Upper lobe of left lung (tissue), 6 donors: ENCODE measurements at places on chromosomes 3 and 15. TPM values are rescaled to one million over a fixed set of nuclear protein-coding genes. Genes with fewer than 3 reads are reported as not detected.

The TLR9 gene
- not detected for total RNA-seq

DNA sequence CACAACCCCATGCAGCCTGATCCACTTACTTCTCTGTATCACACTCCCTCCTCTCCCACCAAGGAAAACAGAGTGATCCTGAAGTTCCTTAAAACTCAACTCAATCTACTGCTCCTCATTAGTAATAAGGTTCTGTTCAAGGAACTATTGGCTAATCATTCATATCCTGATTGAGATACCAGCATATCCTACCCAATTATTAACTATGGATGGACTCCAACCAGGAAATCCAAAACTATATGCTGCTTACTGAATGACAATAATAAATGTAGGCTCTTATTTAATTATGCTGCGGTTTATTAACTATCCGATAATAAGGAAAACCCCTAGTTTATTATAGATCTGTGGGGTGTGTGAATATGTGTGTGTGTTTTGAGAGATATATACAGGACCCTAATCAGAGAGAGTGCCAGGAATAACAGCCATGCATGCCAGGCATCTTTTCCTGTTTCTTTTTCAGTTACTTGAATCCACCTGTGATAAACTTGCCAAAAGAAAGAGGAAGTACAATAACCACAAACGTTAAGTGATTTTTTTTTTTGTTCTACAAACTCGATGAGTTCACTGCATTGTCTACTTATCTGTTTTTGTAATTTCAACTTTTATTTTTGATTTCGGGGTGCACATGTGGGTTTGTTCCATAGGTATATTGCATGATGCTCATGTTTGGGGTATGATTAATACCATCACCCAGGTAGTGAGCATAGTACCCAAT lies 1031.7 kb upstream of the CFAP20DC start:
- no peaks in the 10 kb centered on the region for H3K36me3 ChIP-seq
- no peak overlapping the region for H3K4me3 ChIP-seq
- DNase-seq: no peak
- H3K27ac ChIP-seq: no peak overlapping the region

DNA sequence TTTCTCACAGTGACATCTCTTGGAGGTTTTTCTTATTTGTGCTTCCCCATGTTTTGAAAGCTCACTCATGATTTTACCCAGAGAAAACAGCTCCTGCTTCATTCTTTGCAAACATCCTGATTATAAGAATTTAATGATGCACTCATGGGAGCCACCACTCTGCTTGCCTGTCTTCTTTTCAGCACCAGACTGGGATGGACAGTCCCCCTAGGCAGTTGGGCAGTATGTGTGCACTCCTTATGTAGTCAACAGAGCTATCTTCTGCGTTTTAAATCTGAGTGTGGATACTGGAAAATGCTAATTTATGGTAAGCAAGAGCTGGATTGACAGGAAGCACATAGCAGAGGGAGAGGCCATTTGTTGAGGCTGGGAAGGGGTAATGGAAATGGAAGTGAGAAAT lies 276.1 kb downstream of the AGBL1 start:
- no peak overlapping the region for H3K27ac ChIP-seq
- no peaks in the 10 kb centered on the region for H3K4me1 ChIP-seq
- H3K4me3 ChIP-seq: no peak overlapping the region
- no peaks in the 10 kb centered on the region for H3K36me3 ChIP-seq
- H3K27me3 ChIP-seq: no peaks in the 10 kb centered on the region

DNA sequence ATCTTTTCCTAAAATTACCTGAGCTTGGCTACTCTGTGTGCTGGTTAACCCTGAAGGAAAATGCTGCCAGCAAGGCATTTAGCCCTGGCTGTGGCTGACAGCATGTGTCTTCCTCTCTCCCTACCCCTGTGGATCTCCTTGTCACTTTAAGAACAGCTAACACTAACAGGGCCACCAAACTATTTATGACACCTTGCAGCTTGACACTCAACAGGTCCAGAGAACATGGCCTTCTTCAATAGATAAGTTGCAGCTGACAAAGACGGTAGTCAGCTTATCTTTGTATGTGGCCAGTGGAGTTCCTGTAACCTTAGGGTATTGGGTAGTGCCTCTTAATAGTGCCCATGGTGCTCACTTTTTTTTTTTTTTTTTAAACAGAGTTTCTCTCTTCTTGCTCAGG lies 32.0 kb upstream of the COPB2 start:
- no peak overlapping the region for H3K4me3 ChIP-seq
- H3K36me3 ChIP-seq: no peaks in the 10 kb centered on the region
- H3K27me3 ChIP-seq: no peaks in the 10 kb centered on the region

DNA sequence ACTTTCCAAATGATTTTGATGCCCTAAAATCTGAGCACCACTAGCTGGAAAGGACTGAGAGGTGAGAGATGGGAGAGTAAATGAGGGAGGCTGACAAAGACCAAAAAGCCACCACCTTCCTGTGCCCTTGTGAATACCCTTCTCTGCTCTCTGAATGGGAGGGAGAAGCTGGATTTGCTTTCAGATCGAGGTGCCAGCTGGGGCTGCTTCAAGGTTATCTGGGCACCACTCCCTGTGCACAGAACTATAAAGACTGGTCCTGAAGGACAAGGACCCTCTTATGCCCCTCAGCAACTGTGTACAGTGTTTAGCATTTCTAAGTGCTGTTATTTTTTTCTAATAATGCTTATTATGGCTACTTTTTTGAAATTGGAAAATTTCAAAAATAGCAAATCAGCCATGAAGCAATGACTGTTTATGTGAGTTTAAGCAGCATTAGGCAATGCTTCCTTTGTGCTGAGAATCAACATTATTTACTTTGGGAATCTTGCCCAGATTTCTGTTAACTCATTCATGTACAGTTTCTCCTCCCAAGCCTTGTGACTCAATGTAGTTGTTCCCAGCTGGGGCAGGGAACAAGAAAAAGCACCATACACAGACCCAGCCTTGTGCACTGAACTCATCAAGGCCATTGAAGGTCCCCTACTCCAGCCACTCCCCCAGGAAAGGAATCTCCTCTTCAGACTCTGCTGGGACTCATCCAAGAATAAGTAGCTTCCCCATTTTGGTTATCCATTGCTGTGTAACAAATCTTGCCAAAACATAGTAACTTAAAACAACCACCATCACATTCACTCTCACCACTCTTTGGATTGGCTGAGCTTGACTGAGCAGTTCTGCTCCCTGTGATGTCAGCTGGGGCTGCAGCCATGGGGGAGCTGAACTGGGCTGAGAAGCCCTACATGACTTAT lies 37.3 kb upstream of the CDV3 start:
- H3K36me3 ChIP-seq: no peaks in the 10 kb centered on the region
- peaks cover 14% of the 10 kb centered on the region for H3K4me1 ChIP-seq
- DNase-seq: no peak
- H3K4me3 ChIP-seq: no peak overlapping the region

DNA sequence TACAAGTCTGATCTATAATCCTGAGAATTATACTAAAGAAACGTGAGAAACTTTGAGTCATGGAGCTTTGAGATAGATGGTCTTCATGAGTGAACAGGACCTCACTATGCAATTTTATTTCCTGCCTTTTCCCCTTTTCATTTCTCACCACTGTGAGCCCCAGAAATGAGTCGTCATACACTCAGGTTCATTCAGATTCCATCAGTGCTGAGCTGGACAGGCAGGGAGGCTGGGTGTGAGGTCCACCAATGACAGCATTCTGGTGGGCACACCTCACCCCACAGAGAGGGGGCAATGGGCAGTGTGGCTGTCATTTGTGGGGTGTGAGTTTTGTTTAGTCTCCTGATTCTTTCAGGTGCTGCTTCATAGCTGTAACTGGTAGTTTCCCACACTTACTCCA lies 16.9 kb downstream of the TIGIT start:
- H3K27ac ChIP-seq: no peak overlapping the region
- no peak for DNase-seq
- H3K36me3 ChIP-seq: no peaks in the 10 kb centered on the region
- H3K4me1 ChIP-seq: no peaks in the 10 kb centered on the region

DNA sequence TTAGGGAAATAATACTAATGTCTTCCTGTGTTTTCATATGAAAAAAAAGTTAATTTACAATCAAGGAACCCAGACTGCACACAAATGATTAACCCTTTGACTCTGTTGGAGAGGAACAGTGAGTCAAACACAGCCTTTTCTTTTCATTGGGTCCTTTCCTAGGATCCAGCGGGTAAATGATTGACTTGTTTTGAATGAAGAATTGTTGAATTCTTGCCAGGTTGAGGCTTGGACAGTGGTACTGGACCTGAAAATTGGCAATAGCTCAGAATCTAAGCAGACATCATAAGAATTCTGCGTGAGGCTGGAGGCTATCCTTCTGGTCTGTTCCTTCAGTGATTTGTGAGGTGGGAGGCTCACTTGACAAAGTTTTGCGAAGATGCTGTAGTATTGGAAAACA lies 143.0 kb downstream of the RYR3 start:
- H3K36me3 ChIP-seq: no peaks in the 10 kb centered on the region
- H3K4me3 ChIP-seq: no peak overlapping the region
- DNase-seq: no peak
- no peak overlapping the region for H3K27ac ChIP-seq
- H3K4me1 ChIP-seq: no peaks in the 10 kb centered on the region
- H3K27me3 ChIP-seq: no peaks in the 10 kb centered on the region

GRCh38 chr15:40930430-40931299 lies 1.5 kb downstream of the DLL4 start:
- no peaks in the 10 kb centered on the region for H3K36me3 ChIP-seq
- peaks cover 51% of the 10 kb centered on the region for H3K27me3 ChIP-seq
- H3K4me1 ChIP-seq: peaks cover 83% of the 10 kb centered on the region
- peak overlapping the region; percentile 86 for H3K27ac ChIP-seq

DNA sequence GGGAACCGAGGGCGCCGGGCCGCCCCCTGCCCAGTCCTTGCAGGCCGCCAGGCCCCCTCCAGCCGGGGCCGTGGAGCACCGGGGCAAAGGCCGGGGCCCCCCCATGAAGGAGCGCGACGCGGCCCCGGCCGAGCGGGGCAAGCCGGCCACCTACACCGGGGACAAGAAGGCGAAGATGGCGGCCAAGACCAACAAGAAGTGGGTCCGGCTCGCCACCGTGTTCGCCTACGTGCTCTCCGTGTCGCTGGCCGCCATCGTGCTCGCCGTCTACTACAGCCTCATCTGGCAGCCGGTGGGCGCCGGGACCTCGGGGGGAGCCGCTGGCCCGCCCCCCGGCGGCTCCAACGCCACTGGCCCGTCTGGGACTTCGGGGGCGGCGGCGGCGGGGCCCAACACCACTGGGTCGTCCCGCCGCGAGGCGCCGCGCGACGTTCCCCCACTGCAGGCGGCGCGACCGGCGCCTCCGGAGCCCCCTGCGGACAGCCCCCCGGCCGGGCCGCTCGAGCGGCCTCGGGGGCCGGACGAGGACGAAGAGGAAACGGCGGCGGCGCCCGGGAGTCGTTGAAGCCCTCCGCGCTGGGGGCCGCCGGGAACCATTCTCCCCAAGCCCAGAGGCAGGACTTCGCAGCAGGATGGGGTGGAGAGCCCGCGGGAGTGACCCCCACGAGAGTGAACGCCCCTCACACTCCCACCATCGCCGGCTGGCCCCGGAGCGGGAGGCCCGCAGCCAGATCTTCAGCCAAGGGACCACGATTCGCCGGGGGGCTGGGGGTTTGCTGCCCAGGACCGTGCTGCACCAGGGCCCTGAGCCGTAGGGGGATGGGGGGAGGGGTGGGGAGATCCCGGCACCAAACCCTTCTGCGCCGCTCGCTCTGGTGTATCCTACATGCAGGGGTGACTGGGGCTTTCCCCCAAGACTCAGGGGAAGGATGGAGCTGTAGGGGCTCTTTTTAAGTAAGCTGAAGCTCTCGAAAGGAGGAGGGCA lies 753 bp downstream of the INAFM2 start:
- peaks cover 36% of the 10 kb centered on the region for H3K4me1 ChIP-seq
- no peaks in the 10 kb centered on the region for H3K27me3 ChIP-seq
- peak; percentile 89 for DNase-seq
- no peaks in the 10 kb centered on the region for H3K36me3 ChIP-seq
- peak overlapping the region; percentile 80 for H3K27ac ChIP-seq
- H3K4me3 ChIP-seq: peak overlapping the region; percentile 77

- H3K4me1 ChIP-seq: no peaks in the 10 kb centered on the region
- no peak for DNase-seq
These were observed 12.1 kb upstream of the CX3CR1 start for GRCh38 chr3:39291903-39292329.

GRCh38 chr3:156888576-156888975 lies 62.4 kb downstream of the LEKR1 start:
- DNase-seq: no peak
- H3K27me3 ChIP-seq: no peaks in the 10 kb centered on the region
- H3K27ac ChIP-seq: no peak overlapping the region
- no peaks in the 10 kb centered on the region for H3K4me1 ChIP-seq
- H3K36me3 ChIP-seq: no peaks in the 10 kb centered on the region

DNA sequence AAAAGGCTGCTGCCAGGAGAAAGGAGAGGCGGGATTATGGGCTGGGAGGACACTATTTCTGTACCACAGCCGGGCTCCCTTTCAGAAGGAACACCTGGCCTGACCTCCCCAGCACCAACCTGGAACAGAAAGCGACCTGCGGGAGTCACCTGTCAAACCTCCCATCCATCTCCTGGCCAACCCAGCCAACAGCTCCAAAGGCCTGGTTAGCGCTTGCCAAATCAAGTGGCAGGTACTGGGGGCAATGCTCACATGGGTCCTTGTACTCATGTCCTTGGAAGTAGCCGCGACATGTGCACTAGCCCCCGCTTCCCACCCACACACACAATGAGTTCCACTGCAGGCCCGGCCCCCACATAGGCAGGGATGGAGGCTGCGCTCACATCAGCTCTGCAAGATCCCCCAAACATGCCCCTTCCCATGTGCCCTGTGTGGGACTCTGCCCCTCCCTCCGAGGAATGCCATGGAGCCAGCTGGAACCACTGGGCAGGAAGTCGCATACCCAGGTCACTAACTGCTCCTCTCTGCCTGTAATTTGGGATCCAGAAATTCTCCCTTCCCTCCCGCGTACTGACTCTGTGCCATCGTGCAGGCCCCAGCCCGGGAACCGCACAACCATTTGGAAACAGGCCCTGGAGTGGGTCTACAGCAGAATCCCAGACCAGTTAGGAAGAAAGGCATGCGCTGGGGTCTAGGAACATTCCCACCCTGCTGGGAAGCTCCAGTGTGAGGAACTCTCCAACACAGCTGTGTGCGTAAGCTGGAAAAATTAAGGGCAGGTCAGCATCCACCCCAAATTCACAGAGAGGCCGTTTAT lies 98.9 kb downstream of the LRIG1 start:
- H3K27me3 ChIP-seq: no peaks in the 10 kb centered on the region
- H3K27ac ChIP-seq: no peak overlapping the region
- no peak for DNase-seq
- peaks cover 13% of the 10 kb centered on the region for H3K4me1 ChIP-seq
- peaks cover 12% of the 10 kb centered on the region for H3K36me3 ChIP-seq

GRCh38 chr3:99646107-99646435 lies 7.7 kb downstream of the COL8A1 start:
- DNase-seq: no peak
- H3K4me1 ChIP-seq: peaks cover 15% of the 10 kb centered on the region
- peak overlapping the region; percentile 64 for H3K27ac ChIP-seq
- H3K36me3 ChIP-seq: no peaks in the 10 kb centered on the region
- H3K27me3 ChIP-seq: no peaks in the 10 kb centered on the region
